ENCODE measurements at places on chromosomes 7 and 10.

DNA sequence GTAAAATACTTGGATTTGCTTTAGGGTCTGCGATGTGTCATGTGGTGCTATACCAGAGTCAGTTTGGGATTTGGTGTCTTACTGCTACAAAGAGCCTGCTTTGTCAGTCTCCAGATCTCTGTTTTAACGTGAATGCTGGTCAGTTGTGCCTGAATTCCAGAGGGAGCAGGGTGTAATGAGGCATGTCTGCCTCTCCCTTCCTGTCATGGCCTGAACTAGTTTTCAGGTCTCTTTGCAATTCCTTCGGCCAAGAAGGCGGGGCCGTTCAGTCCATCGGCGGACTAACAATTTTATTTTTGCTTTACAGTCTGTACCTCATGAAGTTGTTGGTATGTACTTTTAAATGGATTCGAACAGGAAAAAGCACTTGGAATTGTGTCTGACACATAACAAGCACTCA is 465.1 kb upstream of the ADARB2 start:
- DNase-seq = no peak

- DNase-seq = no peak
Measured at GRCh38 chr10:30228417-30229036, 120.6 kb downstream of the MTPAP start.

- no peak for DNase-seq
Measured at GRCh38 chr7:86965727-86966120, 93.7 kb downstream of the ELAPOR2 start.

GRCh38 chr7:141225916-141226618 is 152.2 kb downstream of the TMEM178B start:
- no peak for DNase-seq

DNA sequence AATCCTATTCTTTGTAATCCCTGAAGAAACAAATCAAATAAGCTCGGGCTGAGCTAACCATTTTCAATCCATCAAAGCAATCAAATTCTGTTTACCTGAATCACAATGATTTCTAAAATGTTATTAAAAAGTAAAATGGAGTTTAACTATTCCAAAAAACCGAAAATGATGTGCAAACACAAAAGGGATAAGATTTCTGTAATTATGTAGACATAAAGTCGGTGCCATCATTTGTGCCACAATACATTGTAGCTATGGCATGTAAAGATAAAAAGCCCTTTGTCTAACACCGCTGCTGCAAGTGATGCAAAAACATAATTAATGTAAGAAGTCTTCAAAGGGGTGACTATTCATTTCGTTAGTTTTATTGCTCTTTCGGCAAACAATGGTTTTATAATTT is 125.1 kb upstream of the FAM204A start:
- no peak for DNase-seq

GRCh38 chr10:117137911-117138642 is at the start of gene VAX1:
TSS of gene VAX1 (minus strand) at chr10:117138270. CDS start at chr10:117138056, 214 bp downstream.
- no peak for DNase-seq

DNA sequence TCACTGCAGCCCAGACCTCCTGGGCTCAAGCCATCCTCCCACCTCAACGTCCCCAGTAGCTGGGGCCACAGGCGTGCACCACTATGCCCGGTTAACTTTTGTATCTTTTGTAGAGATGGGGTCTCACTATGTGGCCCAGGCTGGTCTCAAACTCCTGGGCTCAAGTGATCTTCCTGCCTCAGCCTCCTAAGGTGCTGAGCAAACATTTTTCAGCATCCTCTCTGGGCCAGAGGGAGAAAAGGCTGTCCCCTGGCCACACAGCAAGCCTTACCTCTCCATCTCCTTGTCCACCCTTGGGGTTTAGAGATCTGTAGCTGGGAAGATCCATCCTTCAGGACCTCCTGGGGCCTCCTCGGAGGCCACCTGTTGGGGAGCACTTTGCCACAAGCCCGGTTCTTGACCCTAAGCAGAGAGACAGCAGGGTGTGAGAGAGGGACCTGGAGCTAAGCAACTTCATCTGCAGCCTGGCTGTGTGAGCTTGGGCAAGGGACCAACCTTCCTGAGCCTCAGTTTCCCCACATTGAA is 85.8 kb downstream of the MYL10 start:
- no peak for DNase-seq

GRCh38 chr7:514651-515598 is 4.7 kb downstream of the PDGFA start:
- peak; percentile 61 for DNase-seq

DNA sequence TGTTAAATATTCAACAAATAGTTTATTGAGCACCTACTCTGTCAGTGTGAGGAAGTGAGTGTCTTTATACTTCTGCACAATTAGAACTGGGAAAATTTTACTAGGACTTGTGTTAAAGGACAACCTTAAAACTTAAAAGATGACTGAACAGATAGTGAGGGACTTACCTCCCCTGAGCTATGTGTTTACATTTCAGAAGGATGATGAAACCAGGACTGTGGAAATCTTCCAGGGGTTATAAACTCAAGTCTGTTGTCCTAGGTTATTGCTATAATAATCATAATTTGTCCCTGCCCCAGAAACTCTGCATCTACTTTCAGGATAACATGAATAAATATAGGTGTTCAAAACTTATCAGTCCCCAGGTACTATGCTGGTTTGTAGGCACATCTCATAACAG is 261.0 kb upstream of the MKLN1 start:
- DNase-seq = no peak

- DNase-seq = no peak
Measured at GRCh38 chr10:16519250-16519907, 2.3 kb downstream of the C1QL3 start.

DNA sequence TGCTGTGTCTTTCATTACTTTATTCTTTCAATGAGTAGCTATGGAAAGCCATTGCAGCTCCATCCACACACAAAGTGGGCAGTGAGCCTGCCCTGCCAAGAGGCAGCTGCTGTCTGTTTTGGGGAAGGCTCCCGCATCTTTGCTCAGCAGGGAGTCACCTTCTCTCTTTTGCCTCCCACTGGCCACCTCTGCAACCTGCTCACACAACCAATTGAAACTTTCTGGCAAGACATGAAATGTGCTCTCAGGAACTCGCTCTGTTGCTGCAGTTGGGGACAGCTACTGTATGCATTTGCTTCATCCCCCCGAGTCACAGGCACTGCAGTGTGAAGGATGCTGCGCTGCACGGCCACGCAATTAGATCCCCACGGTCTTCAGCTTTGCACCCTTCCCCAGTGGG is 244.8 kb upstream of the NFE2L3 start:
- no peak for DNase-seq

GRCh38 chr7:126211875-126212274 is 1040.9 kb downstream of the GRM8 start:
- no peak for DNase-seq

- no peak for DNase-seq
Measured at GRCh38 chr10:101560298-101561067, 27.6 kb downstream of the POLL start.

DNA sequence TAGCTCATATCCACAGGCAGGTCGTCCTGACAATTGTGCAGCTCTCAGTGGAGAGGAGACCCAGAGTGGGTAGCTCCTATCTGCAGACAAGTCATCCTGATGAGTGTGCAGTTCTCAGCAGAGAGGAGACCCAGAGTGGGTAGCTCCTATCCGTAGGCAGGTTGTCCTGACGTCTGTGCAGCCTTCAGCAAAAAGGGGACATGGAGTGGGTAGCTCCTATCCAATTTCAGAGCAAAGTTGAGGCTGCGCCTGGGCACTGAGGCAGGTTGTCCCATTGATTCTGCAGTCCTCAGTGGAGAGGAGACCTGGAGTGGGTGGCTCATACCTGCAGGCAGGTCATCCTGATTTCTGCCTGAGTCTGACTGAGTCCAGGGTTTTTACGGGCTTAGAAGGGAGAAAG is 111.8 kb downstream of the HPSE2 start:
- DNase-seq = no peak

DNA sequence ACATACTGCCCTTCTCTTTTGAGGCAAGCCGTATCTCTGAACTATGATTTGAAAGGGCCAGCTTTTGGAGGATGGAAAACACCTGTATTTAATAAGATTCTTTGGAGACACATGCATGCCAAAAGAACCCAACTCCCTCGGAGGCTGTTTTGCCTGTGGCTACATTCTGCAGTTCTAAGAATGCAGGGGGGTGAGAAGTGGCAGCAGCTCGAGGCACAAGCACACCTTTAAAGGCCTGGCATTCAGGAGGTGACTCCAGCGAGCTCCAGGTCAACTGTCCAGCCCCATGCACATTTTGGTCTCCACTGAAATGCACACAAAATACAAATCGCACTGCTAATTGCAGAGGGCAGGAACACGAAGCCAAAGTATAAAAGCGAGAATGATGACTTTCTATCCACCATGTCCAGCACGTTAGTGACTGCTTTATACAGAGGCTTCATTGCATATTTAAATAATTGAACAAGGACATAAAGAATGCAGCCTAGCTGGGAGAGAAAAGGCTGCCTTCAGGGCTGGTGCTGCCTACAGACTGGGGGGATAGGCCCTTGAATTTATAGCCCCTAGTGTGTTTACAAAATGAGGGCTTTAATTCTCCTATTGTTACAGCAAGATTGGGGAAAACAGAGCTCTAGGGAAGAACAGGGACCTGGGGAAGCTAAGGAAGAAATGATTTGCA is 359.3 kb downstream of the PLXNA4 start:
- DNase-seq = no peak

GRCh38 chr7:22154143-22154529 is 202.8 kb downstream of the RAPGEF5 start:
- no peak for DNase-seq

DNA sequence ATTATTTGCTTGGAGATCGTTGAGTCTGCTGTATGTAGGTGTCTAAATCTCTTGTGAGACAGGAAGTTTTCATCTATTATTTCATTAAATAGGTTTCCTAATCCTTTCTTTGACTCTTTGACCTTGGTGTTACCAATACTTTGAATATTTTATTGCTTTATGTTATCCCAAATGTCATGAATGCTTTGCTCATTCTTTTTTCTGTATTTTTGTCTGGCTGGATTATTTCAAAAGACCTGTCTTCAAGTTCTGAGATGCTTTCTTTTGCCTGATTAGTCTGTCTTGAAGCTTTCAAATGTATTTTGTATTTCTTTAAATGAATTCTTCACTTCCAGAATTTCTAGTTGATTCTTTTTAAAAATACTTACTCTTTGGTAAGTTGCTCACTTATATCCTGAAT is 27.3 kb downstream of the UBE3C start:
- no peak for DNase-seq

DNA sequence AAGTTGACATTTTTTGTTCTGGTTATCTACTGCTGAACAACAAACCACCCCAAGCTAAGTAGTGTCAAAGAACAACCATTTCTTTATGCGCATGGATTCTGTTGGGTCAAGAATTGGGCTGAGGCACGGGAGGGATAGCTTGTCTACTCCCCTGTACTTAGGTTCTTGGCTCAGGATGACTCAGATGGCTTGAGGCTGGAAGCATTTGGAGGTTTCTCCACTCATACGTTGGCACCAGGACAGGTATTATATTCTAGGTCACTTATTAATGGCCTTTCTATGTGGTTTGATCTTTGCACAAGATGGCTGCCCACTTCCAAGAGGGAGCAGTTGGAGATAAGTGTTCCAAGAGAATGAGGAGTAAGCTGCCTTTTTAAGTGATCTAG is 11.8 kb upstream of the TFAM start:
- no peak for DNase-seq
